ENCODE measurements at places on chromosomes 2 and 18.

- H3K4me3 ChIP-seq, result no peak overlapping the region
- no peaks in the 10 kb centered on the region for H3K4me1 ChIP-seq
- H3K27ac ChIP-seq, result no peak overlapping the region
- DNase-seq, result no peak
- H3K36me3 ChIP-seq, result no peaks in the 10 kb centered on the region
- H3K27me3 ChIP-seq, result no peaks in the 10 kb centered on the region
Measured at GRCh38 chr2:31388736-31389135, 25.8 kb downstream of the XDH start.

GRCh38 chr2:15436195-15436594 lies 124.9 kb downstream of the NBAS start:
- no peaks in the 10 kb centered on the region for H3K36me3 ChIP-seq
- no peak overlapping the region for H3K27ac ChIP-seq
- no peaks in the 10 kb centered on the region for H3K27me3 ChIP-seq

- H3K27me3 ChIP-seq, result peaks cover 11% of the 10 kb centered on the region
- H3K27ac ChIP-seq, result no peak overlapping the region
- no peaks in the 10 kb centered on the region for H3K36me3 ChIP-seq
- H3K4me3 ChIP-seq, result no peak overlapping the region
- no peaks in the 10 kb centered on the region for H3K4me1 ChIP-seq
Measured at GRCh38 chr18:75215663-75216062, 5.1 kb downstream of the TSHZ1 start.

DNA sequence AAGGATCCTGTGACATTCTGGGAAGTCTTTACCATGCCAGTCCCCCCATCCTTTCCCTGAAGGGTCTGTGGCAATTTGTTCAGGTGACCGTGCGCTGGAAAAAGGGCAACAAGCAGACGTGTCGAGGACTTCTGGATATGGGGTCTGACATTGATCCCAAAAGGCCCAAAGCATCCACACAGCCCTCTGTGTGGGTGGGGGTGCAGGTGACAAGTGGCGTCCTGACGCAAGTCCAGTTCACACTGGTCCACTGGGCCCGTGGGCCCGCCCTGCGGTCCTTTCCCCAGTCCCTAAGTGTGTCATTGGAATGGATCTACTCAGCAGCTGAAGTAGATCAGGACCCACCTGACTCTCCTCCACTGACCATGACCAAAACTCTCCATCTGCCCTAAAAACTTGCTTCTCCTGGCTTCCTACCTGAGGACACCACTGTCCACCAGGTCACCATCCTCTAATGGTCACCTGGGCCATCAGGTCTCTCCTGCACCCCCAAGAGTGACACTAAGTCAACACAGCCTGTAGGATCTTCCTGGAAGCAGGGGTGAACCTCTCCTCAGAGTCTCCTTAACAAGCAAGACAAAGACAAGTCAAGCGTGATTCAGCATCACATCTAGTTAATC lies 85.6 kb upstream of the SLC66A3 start:
- no peak overlapping the region for H3K4me3 ChIP-seq
- no peaks in the 10 kb centered on the region for H3K36me3 ChIP-seq
- no peak for DNase-seq
- no peaks in the 10 kb centered on the region for H3K27me3 ChIP-seq
- 0 out of 2 replicates have a peak, but pooled peaks cover 2% of the 10 kb centered on the region for H3K4me1 ChIP-seq
- no peak overlapping the region for H3K27ac ChIP-seq

DNA sequence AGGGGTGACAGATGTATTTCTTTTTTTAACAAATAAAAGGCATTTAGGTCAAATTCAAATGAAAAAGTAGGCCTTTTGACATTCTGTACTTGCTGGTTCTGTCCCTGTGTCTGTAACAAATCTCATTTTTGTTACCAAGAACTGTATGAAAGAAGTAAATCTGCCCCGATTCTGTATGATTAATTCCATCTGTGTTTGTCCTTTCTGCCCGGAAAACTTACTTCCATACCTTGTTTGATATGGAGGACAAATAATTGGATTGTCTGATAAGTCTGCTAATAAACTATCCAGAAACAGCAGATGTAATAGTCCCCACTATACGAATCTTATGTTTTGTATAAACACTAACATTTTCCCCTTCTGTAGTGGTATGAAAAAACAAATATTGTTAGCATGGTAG lies 69.8 kb downstream of the MEX3C start:
- H3K36me3 ChIP-seq, result no peaks in the 10 kb centered on the region
- H3K4me1 ChIP-seq, result no peaks in the 10 kb centered on the region
- no peak for DNase-seq
- H3K27ac ChIP-seq, result no peak overlapping the region

DNA sequence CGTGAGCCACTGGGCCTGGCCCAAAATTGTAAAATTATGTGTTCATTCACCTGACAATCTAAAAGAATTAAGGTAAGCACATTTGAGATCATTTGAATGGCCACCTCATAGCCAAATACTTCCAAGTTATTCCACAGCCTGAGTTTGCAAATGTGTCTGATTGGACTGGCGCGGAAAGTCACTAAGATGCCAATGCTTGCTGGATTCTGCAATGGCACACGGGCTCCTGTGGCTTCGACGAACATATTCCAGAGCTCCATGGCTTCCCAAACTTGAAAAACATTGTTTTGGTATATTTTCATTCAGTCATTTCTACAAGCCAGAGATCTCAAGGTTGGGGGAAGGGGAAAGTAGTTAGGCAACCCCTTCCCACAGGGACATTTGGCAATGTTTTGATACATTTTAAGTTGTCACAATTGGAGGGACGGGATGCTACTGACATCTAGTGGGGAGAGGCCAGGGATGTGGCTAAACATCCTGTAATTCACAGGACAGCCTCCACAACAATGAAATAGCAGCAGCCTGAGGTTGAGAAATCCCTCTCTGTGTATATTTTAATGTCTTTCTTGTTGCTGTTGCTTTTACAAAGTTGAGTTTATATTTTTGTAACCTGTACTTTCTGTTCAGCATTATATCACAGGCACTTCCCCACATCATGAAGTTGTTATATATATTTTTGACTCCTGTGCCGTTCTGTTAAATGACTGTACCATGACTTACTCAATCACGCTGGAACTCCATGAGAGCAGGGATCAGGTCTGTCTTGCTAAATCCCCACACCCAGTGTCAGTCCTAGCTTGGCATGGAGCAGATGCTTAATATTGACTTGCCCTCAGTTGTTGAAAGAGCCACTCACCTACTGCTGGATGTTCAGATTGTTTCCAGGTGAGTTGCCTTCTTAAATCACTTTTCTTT lies 56.9 kb downstream of the COL4A4 start:
- no peak overlapping the region for H3K27ac ChIP-seq
- peak; percentile 48 for DNase-seq
- H3K27me3 ChIP-seq, result no peaks in the 10 kb centered on the region
- H3K4me1 ChIP-seq, result no peaks in the 10 kb centered on the region
